ENCODE measurements at places on chromosomes 7 and 10.

- DNase-seq = no peak
These were observed 19.5 kb downstream of the NRP1 start for GRCh38 chr10:33314811-33315561.

DNA sequence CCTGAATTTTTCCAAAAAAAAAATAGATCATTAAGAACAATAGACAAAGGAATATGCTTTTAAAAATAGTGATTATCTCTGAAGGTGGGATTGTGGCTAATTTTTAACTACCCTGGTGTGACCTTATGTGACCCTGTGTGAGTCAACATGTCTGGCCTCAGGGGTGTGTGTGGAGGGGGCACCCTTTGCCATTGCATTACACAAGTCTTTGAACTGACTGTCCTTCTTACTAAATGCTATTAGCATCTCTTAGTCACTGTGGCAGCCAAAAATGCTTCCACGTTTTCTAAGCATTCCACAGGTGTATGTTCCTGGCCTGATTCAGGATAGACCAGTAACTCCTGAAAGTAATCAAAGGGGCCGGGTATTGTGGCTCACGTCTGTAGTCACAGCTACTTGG, 175.4 kb downstream of the MGMT start:
- no peak for DNase-seq

GRCh38 chr10:76285515-76285914, 854.1 kb downstream of the LRMDA start:
- DNase-seq = no peak

DNA sequence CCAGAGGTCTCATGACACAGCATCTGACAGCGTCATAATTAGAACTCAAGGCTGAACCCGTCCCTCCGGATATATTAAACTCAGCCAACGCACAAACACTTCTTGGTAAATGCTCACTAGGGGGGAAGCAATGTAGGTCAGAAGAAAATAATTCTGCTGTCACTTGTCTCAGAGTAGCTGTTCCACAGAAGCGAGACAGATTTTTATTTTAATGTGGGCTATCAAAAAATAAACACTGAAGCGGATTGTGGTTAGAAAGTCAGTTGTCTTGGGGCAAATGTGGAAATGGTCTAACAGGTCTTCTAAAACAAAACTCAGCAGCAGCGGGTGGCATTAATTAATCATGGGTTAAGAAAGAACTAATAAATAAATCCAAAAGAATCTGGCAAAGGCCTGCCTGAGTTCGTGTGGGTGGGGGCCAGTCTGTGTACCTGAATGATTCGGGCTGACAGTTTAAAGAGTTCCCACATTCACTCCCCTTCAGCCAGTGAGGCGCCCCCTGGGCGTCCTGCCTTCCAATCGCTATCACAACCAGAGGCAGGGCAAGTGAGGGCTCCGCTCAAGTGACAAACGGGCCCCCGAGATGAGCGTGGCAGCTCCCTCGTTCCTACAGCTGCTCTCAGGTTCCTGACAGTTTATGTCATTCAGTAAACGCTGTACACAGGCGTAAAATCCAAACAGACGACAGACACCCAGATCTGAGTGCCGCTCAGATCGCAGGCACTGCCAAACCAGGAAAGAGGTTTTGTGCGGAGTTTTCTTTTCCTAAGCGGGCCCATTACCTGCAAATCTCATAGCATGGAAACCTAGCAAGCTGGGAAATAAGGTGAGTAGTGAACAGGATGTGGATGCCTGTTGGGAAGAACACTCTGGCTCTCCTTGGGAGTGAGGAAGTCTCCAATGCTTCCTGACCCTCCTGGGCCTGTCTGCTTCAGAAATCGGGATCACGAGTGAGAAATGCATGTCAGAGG, 52.9 kb downstream of the NRAP start:
- DNase-seq = no peak

GRCh38 chr7:74373536-74373935, 80.2 kb upstream of the GTF2IRD1 start:
- DNase-seq = no peak

- no peak for DNase-seq
These were observed 334.7 kb upstream of the CHRM2 start for GRCh38 chr7:136533732-136534131.

GRCh38 chr7:120961638-120962173, 11.1 kb downstream of the ING3 start:
- no peak for DNase-seq

DNA sequence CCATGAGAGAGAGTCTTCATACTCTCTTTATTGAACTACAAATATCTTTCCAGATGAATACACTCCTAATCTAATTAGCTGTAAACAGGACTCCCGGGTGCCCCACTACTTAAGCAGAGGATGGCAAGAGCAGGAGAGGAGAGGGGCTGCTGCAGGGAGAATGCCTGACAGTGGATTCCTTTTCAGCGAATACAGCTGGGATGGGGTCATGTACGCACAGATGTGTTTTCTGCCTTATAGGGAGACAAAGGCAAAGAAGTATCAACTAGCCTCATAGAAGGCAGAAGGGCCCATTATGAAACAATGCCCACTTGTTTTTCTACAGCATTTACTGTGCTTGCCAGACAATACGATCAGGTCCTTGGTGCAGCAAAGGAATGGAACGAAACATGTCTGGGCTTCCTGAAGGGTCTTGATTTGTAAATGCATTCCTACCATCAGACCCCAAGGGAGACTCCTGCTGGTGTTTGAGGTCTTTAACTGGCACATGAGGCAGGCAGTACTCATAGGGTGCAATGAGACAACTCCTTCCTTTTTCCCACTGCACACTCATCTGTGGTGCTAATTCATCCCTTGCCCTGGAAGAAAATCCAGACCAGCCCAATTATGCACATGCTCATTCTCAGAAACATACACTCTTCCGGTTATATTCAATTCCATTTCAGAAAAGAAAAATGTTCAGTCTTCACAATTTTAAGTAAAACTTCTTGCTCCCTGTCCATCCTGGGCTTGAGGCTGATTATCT, 117.1 kb downstream of the AOAH start:
- DNase-seq = no peak

GRCh38 chr10:4246881-4247358, 461.9 kb upstream of the KLF6 start:
- no peak for DNase-seq

DNA sequence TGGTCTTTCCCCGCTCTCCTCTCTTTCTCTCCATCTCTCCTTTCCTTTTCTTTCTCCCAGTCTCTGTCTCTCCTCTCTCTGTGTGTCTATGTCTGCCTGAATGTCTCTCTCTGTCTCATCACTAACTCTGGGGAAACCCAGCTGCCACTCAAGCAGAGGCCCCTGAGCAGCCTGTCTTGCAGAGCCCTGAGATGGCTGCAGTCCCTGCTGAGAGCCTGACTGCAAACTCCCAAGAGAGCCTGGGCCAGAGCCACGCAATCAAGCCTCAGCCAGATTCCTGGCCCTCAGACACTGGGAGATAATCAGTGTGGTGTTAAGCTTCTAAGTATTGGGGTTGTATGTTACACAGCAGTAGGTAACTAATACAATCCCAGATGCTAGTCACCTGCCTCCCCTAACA, 91.5 kb downstream of the PAXIP1 start:
- no peak for DNase-seq

- DNase-seq = no peak
These were observed 52.0 kb downstream of the THNSL1 start for GRCh38 chr10:25068152-25069058.

GRCh38 chr10:17836942-17837341, 27.8 kb downstream of the MRC1 start:
- DNase-seq = no peak

DNA sequence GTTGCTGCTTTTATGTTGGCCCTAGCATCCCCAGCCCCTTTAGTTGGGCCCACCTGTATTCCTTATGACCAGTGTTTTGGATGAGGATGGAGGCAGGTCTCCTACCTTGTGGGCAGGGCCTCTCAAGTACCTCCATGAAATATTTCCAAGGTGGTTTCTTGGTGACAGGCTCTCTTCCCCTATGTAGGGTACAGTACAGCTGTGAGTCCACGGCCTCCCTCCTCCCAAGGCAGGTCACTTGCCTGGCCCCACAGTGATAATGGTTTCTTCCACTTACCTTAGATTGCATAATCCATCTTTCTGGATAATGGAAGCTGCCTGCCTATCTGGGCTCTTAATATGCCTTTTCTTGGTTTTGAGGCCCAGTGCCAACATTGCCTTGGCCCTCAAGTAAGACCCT, 110.4 kb downstream of the NT5C2 start:
- DNase-seq = no peak

- no peak for DNase-seq
These were observed 3.9 kb upstream of the ADAM8 start for GRCh38 chr10:133280391-133281059.

DNA sequence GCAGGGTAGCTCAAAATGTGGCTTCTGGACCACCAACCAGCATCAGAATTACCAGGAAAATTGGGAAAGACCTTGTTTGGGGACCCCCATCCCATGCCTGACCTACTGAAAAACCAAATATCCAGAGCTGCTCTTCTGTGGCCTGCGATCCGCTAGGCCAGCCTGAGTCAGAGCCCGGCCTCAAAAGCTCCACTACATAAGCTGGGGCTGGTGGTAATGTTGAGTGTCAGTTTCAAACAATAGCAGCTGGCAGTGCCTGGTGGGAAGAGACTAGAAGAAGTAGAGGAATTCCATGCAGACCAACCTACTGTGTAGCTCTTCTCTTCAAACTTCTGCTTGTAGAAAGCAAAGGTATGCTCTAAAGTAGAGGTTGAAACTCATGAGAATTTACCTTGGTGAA, 52.0 kb downstream of the KLRG2 start:
- no peak for DNase-seq

GRCh38 chr10:67926951-67927350, 42.5 kb downstream of the SIRT1 start:
- no peak for DNase-seq

DNA sequence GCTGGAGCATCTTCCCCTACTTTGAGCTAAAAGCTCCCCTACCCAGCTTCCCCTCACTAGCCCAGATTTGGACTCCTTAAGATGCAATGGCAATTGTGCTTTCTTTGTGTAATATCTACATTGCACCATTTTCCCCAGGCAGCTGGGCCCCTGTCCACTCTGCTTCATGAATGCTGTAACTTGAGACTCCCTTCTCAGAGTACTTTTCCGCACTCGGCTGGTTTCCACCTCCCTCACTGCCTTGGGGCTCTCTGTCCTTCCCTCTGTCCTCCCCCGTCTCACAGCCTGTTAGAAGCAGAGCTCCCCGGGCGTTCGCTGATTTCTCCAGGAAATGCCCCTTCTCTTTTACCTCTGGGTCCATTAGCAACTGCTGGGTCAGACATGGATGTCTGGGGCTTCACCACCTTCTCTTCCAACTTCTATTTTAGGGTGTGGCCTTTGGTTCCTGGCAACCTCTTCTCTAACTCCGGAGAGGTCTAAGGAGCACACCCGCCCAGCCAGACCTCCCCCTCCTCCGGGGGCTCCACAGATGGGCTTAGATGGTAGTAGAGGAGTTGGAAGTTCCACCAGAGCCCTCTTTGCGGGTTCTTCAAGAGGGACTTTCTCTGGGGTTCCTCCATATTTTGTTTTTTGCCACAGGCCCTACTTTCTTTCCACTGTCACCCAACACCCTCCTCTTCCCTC, 2.9 kb upstream of the TMEM72 start:
- DNase-seq = no peak

DNA sequence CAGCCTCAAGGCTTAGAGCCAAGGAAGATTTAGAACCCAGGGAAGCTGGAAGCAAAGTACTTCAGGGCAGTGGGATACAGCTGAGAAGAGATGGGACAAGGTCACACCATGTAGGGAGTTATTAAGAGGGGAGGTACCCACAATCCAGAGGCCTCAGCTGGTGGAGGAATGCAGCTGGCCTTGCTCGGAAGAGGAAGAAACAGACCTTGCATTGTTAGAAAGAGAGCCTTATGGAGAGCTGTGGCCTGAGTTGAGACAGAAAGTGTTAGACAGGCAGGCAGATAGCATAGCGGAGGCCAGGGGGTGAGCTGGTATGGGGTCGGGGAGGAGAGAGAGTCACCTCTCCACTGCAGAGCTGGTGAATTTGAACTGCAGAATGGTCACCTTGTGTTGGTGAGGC, 173.1 kb downstream of the JCAD start:
- DNase-seq = no peak

- DNase-seq = no peak
These were observed 11.8 kb upstream of the TNRC18 start for GRCh38 chr7:5435291-5436002.

DNA sequence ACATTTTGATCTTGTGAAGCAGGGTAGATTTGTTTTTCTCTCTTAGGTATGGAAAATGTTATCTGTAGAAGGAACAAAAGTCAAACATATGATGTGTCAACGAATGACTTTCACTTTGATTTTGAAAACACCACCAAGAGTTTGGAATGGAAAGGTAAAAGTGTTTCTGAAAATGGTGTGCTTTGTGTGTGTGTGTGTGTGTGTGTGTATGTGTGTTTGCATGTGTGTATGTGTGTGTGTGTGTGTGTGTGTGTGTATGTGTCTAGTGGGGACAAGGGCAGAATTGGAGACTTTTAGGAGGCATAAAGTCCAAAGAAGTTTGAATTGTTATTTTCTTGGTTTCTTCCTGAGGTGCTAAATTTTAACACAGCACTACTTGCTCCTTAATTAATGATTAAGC, 115.4 kb upstream of the PRKCQ start:
- DNase-seq = no peak

DNA sequence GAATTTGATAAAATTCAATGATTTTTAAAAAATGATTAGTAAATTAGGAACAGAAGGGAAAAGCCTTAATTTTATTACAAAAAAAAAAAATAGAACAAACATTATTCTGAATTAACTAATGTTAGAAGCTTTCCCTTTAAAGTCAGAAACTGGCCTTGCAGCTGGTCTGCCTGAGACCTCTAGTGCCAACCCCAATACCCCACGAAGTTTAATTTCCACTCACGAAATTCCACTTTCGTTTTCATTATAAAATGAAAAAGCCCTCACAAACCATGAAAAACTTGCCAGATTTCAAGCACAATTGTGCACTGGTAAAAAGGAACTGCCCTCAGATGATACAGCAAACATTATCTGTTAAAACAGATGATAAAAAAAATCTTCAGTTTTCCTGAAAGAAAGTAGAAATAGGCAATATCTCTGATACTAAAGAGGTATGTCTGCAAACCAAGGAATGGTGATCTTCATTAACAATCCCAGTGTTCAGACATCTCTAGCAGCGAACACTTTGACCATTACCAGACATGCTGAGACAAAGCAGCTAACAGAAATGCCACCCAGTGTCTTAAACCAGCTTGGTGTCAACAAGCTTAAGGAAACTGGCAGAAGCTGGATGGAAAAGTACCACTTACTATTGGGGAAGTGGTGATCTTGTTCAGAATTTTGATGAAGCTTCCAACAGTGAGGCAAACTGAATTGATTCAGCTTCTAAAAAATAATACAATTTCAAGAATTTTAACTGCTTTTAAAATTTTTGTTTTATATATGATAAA, 80.2 kb downstream of the PALS2 start:
- no peak for DNase-seq

GRCh38 chr10:49618821-49619220, 5.0 kb downstream of the CHAT start:
- no peak for DNase-seq
